Smooth muscle cell of the brain vasculature (primary cell): ENCODE measurements at places on chromosomes 4 and X.

- no peak for DNase-seq
These were observed 101.5 kb downstream of the SORBS2 start for GRCh38 chr4:185710487-185710995.

DNA sequence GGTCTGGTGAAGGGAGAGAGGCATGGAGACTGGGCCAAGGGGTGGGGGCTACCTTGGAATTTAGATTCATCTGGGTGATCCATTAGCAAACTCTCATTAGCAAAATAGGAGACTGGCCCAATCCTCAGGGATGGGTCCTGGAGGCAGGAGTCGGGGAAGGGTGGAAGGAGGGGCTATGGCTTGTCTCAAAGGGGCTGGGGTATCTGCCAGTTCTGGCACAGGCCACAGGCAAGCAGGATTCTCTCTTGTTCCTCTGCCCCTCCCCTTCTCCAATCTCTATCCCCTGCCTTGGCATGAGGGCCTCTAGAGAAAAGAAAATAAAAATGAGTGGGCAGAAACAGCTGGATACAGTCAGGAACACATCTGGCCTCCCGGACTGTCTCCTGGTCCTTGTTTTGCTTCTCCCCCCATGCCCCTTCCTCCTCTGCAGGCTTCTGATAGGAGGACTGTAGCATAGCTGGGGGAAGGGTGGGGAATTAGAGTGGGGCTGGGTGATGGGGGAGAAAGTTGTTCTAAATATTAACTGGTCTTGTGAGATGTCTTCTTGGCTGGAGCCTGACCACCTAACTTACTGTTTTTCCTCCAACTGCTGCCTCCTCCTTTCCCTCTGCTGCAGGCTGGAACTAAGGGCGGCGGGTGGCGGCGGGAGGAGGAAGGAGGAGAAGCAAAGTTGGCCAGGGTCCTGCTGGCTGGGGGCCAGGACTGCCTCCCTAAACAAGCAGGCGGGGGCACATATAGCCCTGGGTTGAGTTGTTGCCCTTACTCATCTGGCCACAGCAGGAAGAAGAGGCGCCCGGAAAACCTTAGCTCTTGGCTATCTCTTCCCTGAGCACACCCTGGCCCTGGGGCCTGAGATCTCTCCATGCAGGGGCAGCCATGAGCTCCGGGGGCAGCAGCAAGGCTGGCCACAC is 53.3 kb upstream of the LAS1L start:
- no peak for DNase-seq

DNA sequence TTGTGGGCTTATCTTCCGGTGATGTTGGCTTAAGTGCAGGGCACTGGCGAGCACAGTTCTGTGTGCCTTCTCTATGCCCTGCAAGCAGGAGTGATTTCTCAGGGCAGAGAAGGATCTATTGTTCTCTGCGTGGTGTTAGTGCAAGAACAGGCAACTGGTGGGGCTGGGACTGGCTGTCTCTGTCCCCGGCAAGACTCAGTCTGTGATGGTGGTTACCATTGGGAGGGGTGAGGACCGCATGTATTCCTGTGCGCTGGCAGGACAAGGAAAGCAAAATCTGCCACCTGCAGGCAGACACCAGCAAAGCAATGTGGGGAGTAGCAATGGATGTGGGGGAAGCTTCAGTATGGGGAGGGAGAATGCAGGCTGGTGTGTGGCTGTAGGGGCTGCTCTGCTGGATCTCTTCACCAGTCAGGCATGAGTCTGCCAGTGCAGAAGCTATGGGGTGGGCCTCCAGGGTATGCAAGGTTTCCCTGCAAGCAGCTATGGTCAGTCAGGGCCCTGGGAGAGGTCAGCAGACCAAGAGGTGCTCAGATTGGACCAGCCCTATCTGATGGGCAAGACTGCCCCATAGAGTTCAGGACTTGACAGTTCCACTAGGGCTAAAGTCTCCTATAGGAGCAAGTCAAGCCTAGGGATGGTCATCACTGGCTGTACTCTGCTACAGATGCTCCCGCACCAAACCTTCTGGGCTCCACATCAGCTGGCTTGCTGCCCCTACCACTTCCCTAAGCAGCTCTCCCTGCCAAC is 16.8 kb downstream of the PF4 start:
- DNase-seq, result no peak

DNA sequence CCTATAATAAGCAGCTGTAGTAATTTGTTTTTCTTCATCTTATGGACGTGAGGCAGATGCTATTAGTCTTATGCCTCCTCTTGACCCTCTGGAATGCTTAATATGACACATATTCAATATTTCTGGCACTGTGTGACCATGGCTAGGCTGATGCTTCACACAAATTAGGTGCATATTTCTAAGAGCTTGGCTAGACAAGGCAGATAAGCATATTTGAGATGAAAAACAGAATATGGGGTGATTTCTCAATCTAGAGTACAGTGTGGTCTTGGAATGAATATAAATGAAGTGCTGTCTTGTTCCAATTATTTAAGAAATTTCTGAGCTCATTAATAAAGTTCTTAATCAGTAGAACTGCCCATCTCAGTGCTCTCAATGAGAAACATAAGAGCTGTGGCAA is 156.2 kb downstream of the NPNT start:
- DNase-seq, result no peak

GRCh38 chr4:40299811-40300292 is 35.3 kb upstream of the CHRNA9 start:
- DNase-seq, result no peak

DNA sequence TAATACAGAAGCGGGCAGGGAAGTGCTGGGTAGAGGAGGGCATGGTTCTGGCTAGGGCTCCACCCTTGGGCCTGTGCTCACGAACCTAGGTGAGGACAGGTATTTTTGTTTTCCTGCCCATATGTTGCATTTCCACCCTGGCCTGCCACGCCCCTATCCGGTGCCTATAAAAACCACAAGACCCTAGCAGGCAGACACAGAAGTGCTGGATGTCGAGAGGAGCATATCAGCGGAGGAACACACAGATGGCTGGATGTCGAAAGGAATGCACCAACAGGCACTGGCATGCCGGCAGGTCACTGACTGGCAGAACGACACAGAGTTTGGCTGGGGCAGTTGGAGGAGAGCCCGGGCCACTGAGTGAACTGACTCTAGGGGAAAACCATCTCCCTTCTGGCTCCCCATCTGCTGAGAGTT is 316.6 kb upstream of the BOD1L1 start:
- DNase-seq, result no peak

DNA sequence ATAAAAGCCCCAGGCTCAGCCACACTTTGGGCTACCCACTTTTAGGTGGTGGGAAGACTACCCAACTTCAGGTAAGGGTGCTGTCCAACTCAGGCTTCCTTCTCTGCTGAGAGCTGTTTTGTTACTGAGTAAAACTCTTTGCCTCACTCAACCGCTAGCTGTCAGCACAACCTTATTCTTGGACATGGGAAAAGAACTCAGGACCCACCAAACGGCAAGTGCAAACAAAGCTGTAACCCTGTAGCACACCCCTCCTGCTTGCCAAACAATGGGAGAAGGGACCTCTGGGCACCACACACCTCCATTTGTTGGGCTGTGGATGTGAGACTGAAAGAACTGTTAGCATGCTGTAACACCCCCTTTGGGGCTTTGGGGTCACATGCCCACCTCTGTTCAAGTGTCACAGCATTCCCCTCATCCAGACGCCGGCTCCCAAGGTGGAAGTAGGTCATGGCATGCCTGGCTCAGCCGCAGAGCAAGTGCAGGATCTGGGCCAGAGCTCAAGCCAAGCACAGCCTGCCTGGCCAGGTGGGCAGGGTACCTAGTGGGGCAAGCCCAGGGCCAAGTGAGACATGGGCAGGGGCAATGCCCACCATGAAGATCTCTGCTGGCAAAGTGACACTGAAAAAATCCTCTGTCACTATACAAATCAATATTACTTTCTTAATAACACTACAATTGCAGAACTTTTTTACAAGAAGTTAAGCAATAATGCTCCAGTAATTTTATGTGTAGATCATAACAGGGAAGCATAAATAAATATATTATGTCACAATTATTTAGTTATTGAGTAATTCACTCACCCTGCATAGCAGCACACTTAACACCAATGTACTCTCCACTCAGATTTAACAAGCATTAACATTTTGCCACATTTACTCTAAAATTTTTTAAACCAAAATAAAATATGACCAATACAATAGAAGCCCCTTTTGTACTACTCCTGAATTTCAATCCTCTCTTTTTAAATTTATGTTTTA is 107.2 kb downstream of the TBCK start:
- no peak for DNase-seq
